ENCODE measurements at places on chromosomes 4 and X.

DNA sequence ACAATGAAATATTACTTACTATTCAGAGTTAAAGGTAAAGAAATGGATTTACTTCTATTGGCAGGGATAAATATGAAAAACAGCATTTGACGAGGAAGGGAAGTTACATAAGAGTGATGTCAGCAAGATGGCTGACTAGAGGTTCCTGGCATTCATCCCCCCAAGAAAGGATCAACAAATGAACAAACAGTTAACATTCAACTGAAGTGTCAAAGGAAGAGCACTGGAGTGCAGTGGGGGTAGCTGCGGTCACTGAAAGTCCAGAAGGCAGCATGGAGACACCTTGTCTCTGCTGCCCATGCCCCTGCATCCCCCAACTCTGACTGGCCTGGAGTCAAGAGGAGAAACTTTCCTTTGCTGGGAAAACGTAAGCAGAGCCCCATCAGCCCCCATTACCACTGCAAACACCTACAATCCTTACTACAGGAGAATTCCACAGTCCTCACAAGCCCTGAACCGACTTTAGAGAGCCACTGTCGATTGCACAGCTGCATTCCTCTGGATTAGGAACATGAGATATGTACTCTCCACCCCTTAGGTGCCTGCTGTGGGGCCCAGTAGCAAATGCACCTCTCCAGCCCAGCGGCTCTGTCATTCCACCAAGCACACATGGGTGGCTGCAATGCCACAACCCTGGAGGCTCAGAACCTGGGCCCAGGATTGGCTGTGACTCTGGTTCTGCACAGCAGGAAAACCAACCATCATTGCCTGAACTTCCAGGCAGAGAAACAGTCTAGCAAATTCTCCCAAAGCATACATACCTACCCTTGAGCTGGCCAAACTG, 79.5 kb downstream of the CBR4 start:
- no peak for DNase-seq

DNA sequence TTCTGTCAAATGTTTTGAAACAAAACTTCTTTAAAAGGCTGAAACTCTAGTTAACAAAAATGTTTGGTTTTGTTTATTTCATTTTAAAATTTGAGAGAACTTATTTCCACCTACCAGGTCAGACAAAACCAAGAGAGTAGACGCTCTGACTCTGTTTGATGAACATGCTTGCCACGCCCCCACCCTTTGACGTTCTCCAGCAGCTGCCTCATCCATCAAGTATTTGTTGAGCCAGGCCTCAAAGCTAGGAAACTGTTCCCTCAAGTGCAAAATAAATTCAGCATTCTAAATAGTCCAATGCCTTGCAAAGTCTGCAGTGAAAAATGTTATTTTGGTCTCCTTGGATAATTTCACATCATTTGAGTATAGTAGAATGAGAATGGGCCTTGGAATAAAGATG, 121.6 kb downstream of the GUCY2F start:
- DNase-seq = no peak

GRCh38 chr4:111977419-111977965, 167.8 kb upstream of the FAM241A start:
- DNase-seq = no peak

GRCh38 chr4:177404986-177405385, 37.3 kb downstream of the AGA start:
- DNase-seq = no peak

DNA sequence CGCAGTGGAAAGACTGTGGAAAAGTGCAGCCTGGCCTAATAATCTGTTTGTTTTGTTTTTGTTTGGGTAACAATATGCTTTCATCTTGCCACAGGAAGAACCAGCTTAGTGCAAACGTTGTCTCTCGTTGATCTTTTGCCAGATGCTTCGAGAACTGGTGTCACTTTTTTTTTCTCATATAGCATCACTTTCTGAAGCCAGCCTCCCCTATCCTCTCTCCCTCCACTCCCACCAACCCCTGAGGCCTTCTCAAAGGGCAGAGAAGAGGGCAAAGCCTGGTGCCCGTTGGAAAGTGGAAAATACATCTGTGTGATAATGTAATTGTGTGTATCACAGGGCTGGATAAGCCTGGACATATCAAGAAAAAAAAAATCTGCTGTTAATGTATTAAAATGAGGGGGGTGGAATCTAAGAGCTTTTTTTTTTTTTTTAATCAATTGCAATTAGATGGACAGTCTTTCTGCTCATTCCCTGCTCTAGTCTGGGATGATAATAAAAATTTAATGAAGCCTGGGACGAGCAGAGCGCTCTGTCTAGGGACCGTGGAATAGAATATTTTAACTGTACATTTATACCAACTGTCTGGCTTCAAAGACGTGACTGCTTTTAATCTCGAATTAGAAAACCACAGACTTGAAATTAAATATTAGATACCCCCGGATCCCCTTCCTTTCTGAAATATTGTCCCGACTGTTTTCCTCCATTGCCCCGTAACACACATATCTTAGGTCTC, 8.1 kb downstream of the POU4F2 start:
- DNase-seq = no peak

DNA sequence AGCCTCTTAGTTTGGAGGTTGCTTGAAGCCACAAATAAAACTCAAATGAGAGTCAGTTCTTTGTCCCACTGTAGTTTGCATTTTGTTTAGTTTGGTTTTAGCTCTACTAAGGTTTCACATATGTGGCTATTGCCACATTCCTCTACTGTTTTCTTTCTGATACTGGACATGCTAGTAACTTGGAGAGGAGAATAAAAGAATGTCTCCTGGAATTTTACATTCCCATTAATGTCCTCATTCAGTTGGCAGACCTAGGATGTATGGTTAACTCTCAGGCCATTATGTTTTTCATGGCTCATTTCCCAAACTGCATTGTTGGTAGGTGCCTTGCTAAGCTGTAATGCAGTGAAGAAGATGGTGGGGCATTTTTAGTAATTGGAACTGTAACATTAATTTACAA, 29.9 kb downstream of the UPRT start:
- DNase-seq = no peak

GRCh38 chr4:2251795-2252529, 9.9 kb downstream of the MXD4 start:
- DNase-seq = no peak

- no peak for DNase-seq
Measured at GRCh38 chr4:27276307-27277073, 415.8 kb downstream of the STIM2 start.

GRCh38 chr4:8221476-8221875, 22.4 kb downstream of the SH3TC1 start:
- DNase-seq = no peak

DNA sequence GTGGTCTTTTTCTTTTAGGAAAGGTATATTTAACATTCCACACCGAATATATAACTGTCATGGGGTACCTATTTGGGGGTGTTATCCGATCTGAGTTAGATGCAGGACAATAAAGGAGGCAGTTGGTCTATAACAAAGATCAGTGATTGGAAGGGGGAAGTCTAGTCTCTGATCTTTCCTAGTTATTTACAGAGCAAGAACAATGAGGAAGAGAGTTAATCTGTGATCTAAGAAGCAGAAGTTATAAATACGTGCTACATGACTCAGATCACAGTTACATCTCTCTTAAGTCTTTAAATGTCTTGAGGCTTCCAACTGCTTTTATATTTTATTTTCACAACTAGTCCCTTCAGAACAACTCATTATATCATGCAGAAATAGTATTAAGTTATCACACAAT, 33.2 kb upstream of the ARMCX4 start:
- DNase-seq = no peak

DNA sequence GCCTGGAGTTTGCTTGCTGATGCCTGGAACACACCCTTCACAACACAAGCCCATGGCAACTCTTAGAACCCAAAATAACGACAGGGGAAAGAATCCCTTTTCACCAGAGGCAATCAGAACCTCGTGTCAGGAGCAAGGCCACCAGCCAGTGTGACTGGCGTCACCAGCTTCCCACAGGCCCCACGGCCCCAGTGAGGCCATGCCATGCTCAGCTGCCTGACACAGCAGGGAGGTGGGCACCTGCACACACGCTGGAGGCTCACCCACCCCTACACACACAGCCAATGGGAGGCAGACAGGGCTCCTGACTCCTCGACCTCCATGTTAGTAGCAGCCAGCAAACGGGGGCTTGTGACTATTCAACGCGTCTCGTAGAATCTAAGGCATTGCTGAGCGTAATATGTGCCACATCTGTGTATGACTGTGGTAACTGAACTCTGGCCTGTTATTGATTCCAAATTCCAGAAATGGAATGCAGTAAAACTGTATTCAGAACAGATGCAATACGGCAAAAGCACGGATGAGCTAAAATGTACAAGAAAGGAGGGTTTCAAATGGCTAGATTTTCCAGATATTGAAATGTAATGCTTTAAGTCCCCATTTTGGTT, 28.5 kb downstream of the RNF212 start:
- DNase-seq = no peak

- no peak for DNase-seq
Measured at GRCh38 chr4:187887906-187888305, 107.7 kb upstream of the ZFP42 start.

- no peak for DNase-seq
Measured at GRCh38 chr4:165926307-165926706, 53.3 kb downstream of the TLL1 start.

GRCh38 chr4:47505666-47506065, 20.6 kb downstream of the ATP10D start:
- DNase-seq = no peak

- DNase-seq = no peak
Measured at GRCh38 chr4:72525938-72526337, 43.1 kb downstream of the ADAMTS3 start.

DNA sequence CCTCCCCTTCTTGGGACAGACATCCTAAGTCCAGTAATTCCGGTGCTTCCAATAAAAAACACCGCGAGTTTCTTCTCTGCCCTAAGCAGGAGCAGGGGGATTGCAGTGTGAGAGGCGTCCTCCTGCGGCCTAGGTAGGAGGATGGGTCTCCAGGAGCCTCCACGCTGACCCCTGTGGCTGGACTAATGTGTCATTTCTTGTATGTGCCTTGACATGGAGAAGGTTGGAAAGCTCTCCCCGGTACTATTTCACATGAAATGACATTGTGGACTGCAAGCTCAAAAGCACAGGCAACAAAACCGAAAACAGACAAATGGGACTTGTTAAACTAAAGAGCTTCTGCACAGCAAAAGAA, 66.6 kb upstream of the ENPP6 start:
- DNase-seq = no peak

DNA sequence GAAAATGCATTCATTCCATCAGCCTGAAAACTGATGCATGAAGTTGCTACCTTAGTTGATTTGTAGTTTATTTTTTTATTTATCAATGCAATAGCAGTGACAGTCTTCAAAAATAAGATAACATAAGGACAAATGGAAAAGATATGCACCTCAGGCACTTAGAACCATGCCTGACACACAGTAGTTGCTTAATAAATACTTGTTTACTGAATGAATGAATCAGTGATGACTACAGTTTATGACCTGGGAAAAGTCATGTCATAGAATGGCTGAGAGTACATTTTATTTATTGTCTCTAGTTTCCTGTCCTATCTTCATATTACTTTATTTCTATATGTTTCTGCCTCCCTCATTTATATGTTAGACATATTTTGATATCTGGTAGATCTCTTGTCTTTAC, 171.8 kb downstream of the TLL1 start:
- DNase-seq = no peak

DNA sequence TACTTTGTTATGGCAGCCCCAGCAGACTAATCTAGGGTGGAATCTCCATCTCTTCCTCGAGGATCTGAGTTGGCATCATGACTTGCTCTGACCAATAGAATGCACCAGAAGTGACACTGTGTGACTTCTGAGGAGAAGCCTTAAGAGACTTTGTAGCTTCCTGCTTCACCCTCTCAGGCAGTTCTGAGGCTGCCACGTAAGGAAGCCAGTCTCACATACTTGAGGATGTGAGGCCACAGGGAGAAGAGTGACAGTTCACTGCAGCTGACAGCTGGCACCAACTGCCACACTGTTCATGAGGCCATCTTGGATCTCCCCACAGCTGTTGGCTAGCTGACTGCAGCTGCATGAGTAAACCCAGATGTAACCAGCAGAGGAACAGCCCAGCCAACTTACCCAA, 29.3 kb upstream of the BCOR start:
- no peak for DNase-seq

GRCh38 chr4:81065446-81065845, 34.9 kb downstream of the BMP3 start:
- DNase-seq = no peak

DNA sequence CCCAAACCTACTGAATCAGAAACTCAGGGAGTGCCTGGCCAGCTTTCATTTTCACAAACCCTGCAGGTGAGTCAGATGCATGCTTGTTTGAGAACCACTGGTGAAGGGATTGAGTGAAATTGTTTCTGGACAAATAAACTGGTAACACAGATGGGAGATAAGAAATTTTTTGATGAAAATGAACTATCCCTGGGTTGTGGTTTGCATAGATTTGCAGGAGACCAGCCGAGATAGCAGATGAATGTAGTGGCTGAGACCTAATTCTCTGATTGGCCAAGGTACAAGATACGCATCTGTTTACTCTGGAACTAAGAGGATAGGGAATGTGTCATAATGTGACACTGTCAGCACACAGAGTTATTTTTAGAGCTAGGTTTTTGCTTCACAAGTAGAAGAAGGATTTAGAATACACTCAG, 117.8 kb upstream of the NOCT start:
- DNase-seq = peak; percentile 23

DNA sequence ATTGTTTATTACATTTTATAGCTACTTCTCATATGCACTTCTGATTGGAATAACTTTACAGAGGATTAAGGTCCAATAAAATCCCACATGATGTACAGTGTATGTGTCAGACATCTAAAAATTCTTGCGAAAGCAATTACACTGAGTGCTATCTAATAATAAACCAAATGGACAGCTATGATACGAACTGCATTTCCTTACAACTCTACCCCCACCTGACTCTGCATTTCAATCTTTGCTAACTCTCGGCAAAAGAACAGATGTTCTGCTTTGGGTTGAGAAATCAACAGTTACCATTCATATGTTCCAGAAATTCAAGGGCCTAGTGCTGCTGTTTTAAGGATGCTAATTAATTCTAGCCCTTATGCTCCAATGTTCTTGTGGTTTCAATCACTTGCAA, 287.9 kb upstream of the NOCT start:
- no peak for DNase-seq

- no peak for DNase-seq
Measured at GRCh38 chr4:176335421-176335820, 15.7 kb downstream of the SPCS3 start.

GRCh38 chr4:185457136-185457535, 14.4 kb downstream of the CCDC110 start:
- DNase-seq = no peak

DNA sequence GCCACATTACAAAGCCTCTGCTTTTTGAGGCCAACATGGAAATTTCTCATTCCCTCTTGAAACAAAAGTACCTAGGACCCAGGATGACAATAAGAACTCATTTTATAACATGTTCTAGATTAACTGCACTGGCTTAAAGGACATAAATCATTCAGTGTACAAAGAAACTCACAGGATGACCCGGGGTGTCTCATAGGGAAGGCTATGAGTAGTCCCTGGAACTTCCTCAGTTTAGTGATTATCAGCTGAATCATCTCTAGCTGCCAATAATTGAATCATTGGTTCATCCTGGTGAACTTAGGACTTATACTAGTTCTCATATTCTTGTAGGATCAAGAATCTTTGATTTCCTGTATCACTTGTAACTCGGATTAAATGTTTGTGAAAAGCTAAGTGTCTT, 95.8 kb upstream of the WDR1 start:
- no peak for DNase-seq

- DNase-seq = no peak
Measured at GRCh38 chrX:45850775-45851433, 650.2 kb upstream of the DIPK2B start.
